Fibroblast of skin of left biceps (primary cell): ENCODE measurements at places on chromosomes 4 and X.
A peak's percentile ranks its signal among the peaks of the same experiment; 100 is the strongest.

GRCh38 chrX:20218836-20219505 is 47.7 kb downstream of the RPS6KA3 start:
- DNase-seq, result no peak

- DNase-seq, result no peak
These were observed 262.7 kb downstream of the DHX15 start for GRCh38 chr4:24321616-24322015.

DNA sequence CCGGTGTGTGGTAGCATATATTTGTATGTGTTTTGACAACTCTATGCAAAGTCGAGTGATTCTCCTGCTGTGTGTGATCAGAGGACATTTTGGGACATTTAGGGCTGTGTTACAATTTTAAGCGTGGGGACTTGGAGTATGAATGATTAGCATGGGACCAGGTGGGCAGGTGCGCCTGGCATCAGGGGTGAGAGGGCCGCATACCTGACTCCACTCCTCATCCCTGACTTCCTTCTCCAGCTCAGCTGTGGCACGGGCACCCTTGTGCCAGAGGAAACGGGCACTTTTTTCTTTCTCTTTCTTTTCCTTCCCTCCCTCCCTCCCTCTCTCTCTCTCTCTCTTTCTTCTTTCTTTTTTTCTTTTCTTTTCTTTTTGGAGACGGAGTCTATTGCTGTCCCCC is 15.7 kb upstream of the PLCXD1 start:
- DNase-seq, result no peak

GRCh38 chr4:123050018-123050417 is 127.6 kb upstream of the NUDT6 start:
- no peak for DNase-seq

DNA sequence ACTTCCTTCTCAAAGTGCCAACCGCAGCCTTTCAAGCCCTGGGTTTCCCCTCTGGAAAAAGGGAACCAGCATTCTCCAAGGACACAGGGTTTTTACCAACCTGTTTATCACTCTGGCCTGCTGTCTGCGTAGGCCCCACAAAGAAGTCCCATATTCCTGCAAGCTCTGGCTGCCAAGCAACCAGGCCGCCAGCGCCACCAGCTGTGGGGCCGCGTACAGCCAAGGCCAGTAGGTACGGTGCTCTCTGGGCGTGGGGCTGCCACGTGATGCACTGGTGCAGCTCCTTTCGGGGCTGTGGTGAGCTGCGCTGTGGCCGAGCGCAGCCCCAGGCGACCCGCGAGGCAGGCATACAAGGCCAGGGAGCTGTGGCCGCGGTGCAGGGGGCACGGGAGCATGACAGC is 22.1 kb downstream of the LUZP4 start:
- DNase-seq, result no peak

- DNase-seq, result no peak
These were observed 83.5 kb downstream of the CHRNA9 start for GRCh38 chr4:40418430-40419230.

DNA sequence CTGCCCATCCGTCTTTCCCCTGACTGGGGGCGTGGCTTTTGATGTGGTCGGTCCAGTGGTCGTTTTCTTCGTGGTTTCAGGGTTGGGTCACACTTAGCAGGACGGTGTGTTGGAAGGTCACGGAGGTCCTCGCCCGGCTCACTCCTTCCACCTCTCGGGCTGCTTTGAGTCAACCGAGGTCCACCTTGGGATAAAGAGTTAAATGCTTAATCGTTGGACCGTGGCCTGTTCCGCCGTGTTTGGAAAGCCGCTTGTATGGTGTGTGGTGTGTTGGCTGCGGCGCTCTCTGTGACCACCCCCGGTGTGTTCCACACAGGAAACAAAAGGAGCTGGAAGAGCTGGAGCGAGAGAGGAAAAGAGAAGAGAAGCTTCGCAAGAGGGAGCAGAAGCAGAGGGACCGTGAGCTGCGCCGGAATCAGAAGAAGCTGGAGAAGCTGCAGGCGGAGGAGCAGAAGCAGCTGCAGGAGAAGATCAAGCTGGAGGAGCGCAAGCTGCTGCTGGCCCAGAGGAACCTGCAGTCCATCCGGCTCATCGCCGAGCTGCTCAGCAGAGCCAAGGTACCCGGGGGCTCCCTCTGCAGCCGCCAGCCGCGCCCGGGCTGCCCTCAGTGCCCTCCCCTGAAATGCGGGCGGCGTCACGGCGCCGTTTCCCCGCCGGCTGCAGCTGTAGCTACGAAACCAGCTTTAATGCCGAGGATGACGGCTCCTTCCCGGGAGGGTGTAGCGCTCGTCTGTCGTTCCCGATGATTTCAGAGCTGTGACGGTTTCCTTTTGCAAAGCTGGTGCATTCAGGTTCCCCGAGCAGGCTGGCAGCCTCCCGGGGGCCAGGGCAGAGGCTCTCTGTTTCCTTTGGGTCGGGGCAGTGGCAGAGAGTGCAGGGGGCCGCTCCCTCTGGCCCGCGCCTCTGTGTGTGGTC is 7.7 kb downstream of the AKAP17A start:
- no peak for DNase-seq

DNA sequence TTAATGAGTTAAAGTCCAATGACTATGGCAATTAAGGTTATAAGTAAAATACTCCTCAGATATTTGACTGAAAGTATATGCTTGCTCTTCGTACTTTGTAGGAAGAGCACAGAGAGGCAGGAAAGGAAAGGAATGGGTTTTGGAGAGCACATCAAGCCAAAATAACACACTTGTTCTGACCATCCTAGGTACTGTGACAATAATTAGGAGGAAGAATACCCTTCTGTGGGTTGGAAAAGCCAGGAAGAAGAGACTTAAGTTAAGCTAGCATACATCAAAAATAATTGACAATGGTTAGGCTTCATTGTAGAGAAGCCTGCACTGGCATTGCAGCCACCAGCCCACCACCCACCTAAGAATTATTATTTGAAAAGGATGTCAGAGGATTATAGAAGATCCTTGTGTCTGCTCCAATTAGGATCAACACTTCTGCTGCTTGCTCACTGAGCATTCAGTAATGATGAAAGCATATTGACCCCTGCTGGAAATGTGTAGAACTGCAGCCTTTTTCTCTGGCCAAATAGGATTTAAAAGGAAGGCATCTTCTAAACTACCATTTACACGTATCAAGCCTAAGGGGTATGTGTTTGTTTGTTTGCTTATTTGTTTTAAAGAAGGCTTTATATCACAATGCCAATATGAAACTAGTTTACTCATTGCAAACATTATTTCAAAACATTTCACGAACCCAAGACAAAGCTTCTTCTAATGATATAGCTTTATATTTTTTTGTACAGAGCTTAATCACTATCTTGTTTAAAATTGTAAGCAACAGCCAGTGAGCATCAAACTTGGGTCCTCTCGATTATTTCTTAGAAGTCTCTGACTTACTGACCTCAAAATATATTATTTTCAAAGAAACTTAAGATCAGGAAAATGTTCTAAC is 286.2 kb upstream of the TET2 start:
- DNase-seq, result peak; percentile 19

GRCh38 chr4:46992338-46992737 is 1.0 kb downstream of the GABRA4 start:
- DNase-seq, result no peak

DNA sequence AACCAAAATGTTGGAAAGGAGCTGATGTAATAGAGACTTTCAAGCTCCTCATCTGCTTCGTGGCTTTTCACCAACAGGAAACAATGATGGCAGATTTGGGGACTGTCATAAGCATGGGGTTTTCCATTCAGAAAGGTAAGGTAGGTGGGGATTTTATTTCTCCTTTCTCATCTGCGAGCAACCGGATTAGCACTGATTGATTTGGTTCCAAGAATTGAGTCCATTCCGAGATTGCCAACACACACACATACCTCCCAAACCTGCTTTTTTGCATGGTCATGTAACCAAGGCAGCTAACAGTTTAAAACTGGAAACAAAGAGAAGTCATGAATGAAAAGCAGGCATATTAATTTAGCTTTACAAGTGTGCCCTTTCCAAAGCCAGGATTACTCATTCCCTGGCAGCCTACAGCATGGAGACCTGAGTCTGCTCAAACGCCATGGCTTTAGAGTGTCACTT is 63.0 kb upstream of the LNX1 start:
- DNase-seq, result no peak

- DNase-seq, result no peak
These were observed 32.4 kb upstream of the PDLIM3 start for GRCh38 chr4:185567381-185568376.

DNA sequence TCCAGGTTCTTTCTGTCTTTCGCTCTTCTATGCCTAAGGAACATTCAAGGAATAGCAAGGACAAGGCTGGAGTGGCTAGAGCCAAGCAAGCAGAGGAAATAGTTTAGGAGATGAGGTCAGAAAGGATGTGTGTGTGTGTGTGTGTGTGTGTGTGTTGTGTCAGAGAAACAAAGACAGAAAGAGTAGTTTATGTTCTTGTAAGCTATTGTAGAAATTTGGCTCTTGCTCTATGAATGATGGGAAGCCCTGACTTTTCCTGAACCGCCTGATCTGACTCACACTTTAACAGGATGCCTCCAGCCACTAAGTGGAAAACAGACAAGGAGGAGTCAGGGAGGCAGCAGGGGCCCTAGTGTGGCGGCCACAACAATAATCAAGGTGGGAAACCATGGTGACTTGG is 39.7 kb downstream of the LGI2 start:
- DNase-seq, result peak; percentile 23

DNA sequence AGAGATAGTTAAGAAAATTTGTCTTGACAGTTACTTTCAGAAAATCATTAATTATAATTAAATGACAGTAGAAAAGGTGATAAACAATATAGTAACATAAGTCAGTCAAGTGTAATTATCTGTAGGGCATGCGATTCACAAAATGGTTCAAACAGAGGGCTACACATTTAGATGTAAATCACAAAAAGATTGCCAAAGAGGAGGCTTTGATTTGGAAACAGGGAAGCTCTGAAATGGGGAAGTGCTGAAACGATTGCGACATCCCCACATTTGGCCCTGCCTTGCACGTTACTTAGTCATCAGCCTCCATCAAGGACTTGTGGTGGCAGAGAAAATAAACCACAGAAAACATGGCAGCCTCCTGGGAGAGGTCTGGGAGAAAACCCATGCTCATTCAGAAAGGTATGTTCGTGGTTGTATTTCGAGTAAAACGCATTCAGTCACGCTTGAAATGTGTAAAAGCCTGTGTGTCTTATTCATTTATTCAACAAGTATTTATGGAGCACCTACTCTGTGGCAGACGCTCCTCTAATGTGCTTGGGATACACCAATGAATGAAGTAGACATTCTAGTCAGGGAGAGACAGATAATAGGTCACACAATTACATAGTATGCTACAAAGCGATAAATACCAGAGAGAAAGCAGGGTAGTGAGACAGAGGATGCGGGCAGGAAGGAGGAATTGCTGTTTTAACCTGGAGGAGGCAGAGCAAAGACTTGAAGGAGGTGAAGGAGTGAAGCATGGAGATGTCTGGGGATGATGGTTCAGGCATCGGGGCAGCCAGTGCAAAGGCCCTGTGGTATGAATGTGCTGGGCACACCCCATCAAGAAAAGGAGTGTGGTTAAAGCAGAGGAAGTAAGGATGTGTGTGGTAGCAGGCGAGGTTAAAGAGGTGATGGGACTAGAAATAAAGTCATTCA is 7.8 kb downstream of the RBM47 start:
- peak; percentile 96 for DNase-seq

DNA sequence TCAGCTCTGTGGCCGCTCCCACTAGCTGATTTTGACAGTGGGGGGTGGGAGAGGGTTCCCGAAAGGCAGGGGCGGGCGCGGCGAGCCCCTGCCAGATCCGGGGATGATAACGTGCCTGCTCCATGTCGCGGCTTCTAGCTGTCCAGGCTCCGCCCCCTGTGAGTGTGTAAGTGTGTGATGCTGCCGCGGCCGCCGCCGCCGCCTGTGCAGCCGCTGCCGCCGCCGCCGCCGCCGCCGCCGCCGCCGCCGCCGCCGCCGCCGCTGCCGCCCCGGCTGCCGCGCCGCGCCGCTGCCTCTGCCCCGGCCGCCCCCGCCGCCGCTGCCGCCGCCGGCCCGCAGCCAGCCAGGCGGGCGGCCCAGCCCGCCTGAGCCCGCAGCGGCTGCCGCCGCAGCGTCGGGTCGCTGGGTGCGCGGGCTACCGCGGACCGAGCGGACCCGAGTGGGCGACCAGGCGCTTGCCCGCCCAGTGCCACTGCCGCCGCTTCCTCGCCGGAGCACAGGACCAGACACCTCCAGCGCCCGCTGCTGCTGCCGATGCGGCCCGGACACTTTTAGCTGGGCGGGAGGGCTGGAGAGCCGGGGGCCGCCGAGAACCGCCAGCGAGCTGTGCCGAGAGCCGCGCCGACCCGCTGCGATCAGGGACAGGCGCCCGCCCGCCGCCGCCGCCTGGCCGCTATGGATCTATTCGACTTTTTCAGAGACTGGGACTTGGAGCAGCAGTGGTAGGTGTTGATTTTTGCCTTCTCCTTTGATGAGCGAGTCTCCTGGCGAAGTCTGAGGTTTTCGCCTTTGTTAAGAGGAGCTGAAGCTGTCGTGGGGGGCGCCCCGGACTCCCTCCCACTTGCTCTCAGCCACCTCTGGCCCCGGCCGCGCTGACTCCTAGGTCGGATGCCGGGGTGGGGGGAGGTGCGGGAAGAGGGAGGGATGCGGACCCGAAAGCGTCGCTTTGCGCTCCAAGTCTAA is at the start of gene AFF2:
Gene AFF2 (plus strand): TSS at position 195 of the 963 bp plus-strand sequence. CDS start 481 bp downstream, at position 676.
- peak; percentile 11 for DNase-seq

GRCh38 chr4:76182463-76182862 is 31.2 kb downstream of the SCARB2 start:
- no peak for DNase-seq

DNA sequence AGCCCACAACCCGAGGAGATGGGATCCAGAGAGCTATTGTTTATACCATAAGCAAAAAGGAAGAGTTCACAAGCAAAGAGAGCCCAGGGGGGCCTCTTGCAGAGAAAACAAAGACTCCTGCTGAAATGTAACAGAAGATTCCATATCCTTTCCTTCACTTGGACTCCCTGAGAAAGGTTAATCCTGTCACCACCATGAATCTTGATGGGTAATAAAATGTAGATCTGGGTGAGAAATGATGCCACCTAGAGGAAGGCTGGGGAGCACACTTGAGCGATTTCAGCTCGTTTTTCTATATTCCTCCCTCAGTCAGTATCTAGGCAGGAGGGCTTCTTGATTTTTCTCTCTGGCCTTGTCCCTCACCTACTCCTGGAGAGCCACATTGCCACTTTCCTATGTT is 10.2 kb upstream of the KCNE5 start:
- no peak for DNase-seq

- no peak for DNase-seq
These were observed 5.9 kb downstream of the PDLIM3 start for GRCh38 chr4:185529413-185529812.

DNA sequence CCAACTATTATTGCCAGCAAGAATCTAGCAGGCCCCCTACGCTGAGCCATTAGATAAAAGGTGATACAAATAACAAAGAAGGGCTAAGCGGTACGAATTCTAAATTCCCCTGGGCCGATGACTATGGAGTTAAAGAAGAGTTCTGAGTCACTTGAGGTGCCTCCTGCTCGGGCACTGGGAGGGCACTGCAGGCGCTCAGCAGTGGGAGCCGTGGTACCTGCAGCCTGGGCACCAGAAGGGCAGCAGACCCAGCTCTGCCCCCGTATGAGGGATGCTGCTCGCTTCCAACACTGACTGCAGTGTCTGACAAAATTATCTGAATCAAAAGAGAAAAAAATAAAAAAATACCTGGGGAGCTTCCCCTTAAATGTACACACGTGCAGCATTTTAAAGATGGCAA is 44.1 kb upstream of the MTNR1A start:
- DNase-seq, result no peak

GRCh38 chr4:41461780-41462307 is 76.1 kb upstream of the LIMCH1 start:
- no peak for DNase-seq
